Muscle of leg (tissue), 16 donors: ENCODE measurements at places on chromosomes 13 and 19. TPM values are rescaled to one million over a fixed set of nuclear protein-coding genes. Genes with fewer than 3 reads are reported as not detected.

Gene IL11
- total RNA-seq, result 0.31 TPM

Gene NOTCH3
- 63.1 TPM for total RNA-seq

Gene AKAP8L
- total RNA-seq, result 73.9 TPM

Gene TLE2
- total RNA-seq, result 14.2 TPM

Gene NCR1
- not detected for total RNA-seq

Gene SCGB2B2
- 0.22 TPM for total RNA-seq

Gene CCDC122
- 2.8 TPM for total RNA-seq

DNA sequence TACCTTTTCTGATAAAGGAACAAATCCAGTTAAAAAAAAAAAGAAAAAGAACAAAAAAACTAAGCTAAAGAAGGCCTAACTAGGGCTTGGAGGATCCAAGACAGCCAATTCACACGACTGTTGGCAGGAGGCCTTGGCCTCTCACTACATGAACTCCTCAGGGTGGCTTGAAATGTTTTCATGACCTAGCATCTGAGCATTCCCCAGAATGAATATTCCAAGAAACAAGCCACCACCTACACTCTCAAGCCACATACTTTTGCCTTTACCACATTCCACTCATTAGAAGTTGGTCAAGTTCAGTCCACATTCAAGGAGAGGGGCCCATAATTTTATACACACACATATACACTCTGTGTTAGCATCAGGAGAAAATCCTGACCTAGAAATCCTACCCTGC lies 97.6 kb upstream of the SIAH3 start:
- no peak overlapping the region for H3K4me3 ChIP-seq
- peak; percentile 34 for DNase-seq
- H3K27ac ChIP-seq, result no peak overlapping the region
- H3K36me3 ChIP-seq, result peaks cover 2% of the 10 kb centered on the region
- H3K4me1 ChIP-seq, result no peaks in the 10 kb centered on the region

DNA sequence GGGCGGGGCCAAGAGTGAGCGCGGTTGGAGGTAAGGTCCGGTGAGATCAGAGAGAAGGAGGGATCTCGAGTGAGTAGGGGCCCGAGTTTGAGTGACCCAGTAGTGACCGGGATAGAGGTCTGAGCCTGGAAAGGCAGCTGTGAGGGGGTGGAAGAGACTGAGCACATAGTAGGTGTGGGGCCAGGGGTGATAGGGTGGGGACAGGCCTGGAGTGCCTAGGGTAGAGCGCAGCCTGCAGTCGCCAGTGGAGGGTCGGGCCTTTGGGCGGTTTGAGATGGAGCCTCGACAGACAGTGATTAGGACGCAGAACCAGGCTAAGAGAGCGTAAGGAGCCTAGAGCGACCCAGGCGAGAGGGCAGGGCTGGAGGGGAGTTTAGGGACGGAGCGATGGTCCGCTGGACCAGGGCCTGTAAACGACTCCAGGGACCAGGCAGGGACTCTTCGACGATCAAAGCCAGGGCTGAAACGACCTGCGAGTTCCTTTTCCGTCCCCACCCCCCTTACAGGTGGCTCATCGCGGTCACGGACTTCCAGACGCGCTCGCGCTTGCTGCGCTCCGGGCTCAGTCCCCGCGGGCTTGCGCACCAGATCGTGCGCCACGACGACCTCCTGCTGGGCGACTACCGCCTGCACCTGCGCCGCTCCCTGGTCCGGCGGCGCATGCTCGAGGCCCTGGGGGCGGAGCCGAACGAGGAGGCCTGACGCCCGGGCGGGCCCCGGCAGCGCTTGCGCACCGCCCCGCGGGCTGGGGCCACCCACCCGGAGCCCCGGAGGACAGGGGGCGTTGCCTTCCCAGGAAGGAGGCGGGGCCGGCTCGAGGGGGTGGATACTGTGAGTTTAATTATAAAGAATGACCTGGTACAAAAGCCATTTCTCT lies 9.4 kb downstream of the C19orf81 start:
- peak; percentile 74 for DNase-seq
- H3K27me3 ChIP-seq, result peaks cover 57% of the 10 kb centered on the region
- no peaks in the 10 kb centered on the region for H3K36me3 ChIP-seq
- peak overlapping the region; percentile 82 for H3K27ac ChIP-seq
- H3K4me3 ChIP-seq, result peak overlapping the region; percentile 35

GRCh38 chr19:32631381-32631780 lies 43.6 kb downstream of the ANKRD27 start:
- no peaks in the 10 kb centered on the region for H3K27me3 ChIP-seq
- no peak for DNase-seq
- H3K36me3 ChIP-seq, result peaks cover 57% of the 10 kb centered on the region
- H3K4me3 ChIP-seq, result no peak overlapping the region

- H3K4me1 ChIP-seq, result peaks cover 3% of the 10 kb centered on the region
- peaks cover 27% of the 10 kb centered on the region for H3K36me3 ChIP-seq
- no peak overlapping the region for H3K4me3 ChIP-seq
- no peaks in the 10 kb centered on the region for H3K27me3 ChIP-seq
Measured at GRCh38 chr19:51709575-51709974, 14.2 kb downstream of the HAS1 start.

DNA sequence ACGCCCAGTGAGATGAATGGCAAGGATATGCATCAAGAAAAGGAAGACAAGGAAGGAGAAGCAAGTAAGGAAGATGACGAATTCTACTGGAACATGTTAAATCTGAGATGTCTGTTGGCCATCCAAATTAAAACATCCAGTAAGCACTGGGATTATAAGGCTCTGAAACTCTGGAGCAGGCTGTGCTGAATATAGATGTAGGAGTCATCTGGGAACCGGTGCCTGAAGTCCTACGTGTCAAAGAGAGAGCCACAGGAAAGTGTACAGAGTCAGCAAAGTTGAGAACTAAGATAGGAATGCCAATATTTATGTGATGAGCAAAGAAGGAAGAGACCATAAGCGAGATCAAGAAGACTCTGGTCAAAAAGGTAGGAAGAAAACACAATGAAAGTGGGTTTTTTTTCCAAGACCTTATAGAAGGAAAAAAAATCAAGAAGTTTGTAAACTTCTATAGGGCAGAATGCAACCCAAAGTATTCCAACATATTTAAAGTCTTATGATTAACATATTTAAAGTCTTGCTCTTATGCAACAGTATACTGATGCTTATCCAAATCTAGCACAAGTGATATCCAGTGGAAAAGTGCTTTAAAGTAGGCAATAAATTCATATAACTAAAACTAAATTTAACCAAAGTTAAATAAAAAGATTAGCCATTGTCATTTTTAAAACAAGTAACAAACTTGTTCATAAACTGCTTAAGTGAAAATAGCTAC lies 51.2 kb upstream of the EEF1AKMT1 start:
- DNase-seq, result peak; percentile 53
- H3K27me3 ChIP-seq, result no peaks in the 10 kb centered on the region
- peak overlapping the region; percentile 39 for H3K27ac ChIP-seq
- H3K4me3 ChIP-seq, result no peak overlapping the region
- H3K4me1 ChIP-seq, result peaks cover 11% of the 10 kb centered on the region

DNA sequence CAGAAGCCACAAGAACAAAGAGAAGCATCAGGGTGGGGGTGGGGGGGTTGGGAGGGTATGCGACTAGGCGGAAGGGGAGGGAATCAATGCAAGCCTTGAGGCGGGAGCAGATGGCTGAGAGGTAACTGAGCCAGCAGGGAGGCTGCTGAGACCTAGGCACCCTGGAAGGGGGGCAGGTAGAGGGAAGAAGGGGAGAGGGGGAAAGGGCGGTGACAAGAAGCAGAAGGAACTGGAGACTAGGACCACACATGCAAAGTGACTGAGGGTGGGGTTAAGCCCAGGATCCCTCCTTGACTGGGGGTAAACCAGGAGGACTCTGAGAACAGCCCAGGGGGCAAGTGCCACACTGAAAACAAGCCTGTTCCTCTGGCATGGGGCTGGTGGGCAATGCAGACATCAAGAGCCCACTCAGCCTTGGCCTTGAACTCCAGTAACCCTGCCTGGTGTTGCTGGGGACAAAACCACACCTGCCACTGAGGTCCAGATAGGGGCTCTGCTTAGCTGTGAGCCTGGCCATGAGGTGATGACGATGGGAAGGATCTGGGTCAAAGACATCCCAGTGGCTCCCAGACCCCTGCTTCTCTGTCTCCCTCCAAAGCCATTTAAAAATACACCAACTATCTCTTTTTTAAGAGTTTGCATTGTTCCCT lies 20.3 kb downstream of the OPA3 start:
- no peak overlapping the region for H3K4me3 ChIP-seq
- H3K36me3 ChIP-seq, result no peaks in the 10 kb centered on the region
- no peak overlapping the region for H3K27ac ChIP-seq
- H3K27me3 ChIP-seq, result no peaks in the 10 kb centered on the region
- peaks cover 10% of the 10 kb centered on the region for H3K4me1 ChIP-seq
- DNase-seq, result no peak

GRCh38 chr19:17323964-17324332 lies 10.7 kb downstream of the ANO8 start:
- no peak for DNase-seq
- peaks cover 50% of the 10 kb centered on the region for H3K36me3 ChIP-seq
- peaks cover 6% of the 10 kb centered on the region for H3K27me3 ChIP-seq
- H3K4me3 ChIP-seq, result no peak overlapping the region
- no peak overlapping the region for H3K27ac ChIP-seq

- H3K4me3 ChIP-seq, result no peak overlapping the region
- H3K27ac ChIP-seq, result no peak overlapping the region
- H3K4me1 ChIP-seq, result no peaks in the 10 kb centered on the region
- DNase-seq, result no peak
Measured at GRCh38 chr19:12314553-12314952, 18.9 kb downstream of the ZNF563 start.

- no peak overlapping the region for H3K27ac ChIP-seq
- no peak overlapping the region for H3K4me3 ChIP-seq
- no peaks in the 10 kb centered on the region for H3K4me1 ChIP-seq
- H3K27me3 ChIP-seq, result no peaks in the 10 kb centered on the region
Measured at GRCh38 chr13:89066868-89067466, 1395.8 kb downstream of the SLITRK5 start.

- H3K27me3 ChIP-seq, result no peaks in the 10 kb centered on the region
- no peak for DNase-seq
- no peak overlapping the region for H3K27ac ChIP-seq
- no peaks in the 10 kb centered on the region for H3K36me3 ChIP-seq
- peaks cover 5% of the 10 kb centered on the region for H3K4me1 ChIP-seq
Measured at GRCh38 chr13:37492075-37492474, 106.5 kb downstream of the POSTN start.

DNA sequence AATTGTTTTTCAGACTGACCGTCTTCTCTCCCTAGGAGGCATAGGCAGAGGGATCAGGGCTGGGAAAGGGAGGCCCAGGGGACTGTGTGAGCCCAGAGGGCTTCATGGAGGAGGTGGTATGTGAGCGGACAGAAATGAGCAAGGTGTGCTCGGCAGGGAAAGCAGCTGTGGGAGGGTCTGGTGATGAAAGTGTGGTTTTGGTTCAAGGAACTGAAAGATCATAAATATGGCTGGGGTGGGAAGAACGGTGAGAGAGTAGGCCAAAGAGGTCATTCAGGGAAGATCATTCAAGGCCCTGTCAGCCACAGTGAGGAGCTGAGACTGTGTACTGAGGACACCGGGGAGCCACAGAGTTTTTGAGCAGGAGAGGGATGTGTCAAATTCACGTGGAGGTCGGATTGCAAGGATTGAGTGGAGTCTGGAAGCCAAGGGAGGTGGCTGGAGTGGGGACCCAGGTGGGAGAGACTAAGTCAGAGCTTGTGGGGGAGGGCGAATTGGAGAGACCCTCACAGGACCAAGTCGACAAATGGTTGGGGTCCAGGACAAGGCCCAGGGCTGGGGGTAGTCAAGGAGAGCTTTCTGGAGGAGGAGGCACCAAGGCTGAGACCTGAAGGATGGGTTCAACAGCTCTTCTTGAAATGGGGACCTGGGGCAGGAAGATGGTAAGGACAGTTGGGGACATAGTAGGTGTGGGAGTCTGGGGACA lies 7.6 kb downstream of the PLD3 start:
- no peak for DNase-seq
- no peaks in the 10 kb centered on the region for H3K27me3 ChIP-seq
- no peak overlapping the region for H3K4me3 ChIP-seq
- peaks cover 2% of the 10 kb centered on the region for H3K4me1 ChIP-seq

GRCh38 chr19:19538785-19539166 lies 711 bp downstream of the CILP2 start:
- H3K36me3 ChIP-seq, result no peaks in the 10 kb centered on the region
- peak; percentile 79 for DNase-seq
- peaks cover 30% of the 10 kb centered on the region for H3K4me1 ChIP-seq
- H3K4me3 ChIP-seq, result no peak overlapping the region

GRCh38 chr13:29529754-29530153 lies 65.7 kb downstream of the SLC7A1 start:
- H3K4me1 ChIP-seq, result peaks cover 34% of the 10 kb centered on the region
- no peak overlapping the region for H3K27ac ChIP-seq
- no peak overlapping the region for H3K4me3 ChIP-seq
- H3K27me3 ChIP-seq, result no peaks in the 10 kb centered on the region

GRCh38 chr13:50526661-50527071 lies 316.8 kb downstream of the DLEU7 start:
- no peak for DNase-seq
- no peaks in the 10 kb centered on the region for H3K36me3 ChIP-seq
- H3K27me3 ChIP-seq, result no peaks in the 10 kb centered on the region
- peak overlapping the region; percentile 1 for H3K27ac ChIP-seq
- no peak overlapping the region for H3K4me3 ChIP-seq
- peaks cover 51% of the 10 kb centered on the region for H3K4me1 ChIP-seq

GRCh38 chr13:43686557-43686956 lies 100.2 kb downstream of the ENOX1 start:
- H3K4me3 ChIP-seq, result no peak overlapping the region
- no peaks in the 10 kb centered on the region for H3K36me3 ChIP-seq
- no peaks in the 10 kb centered on the region for H3K27me3 ChIP-seq
